ENCODE measurements at places on chromosomes 6 and 20. TPM values are rescaled to one million over a fixed set of nuclear protein-coding genes. Genes with fewer than 3 reads are reported as not detected.
A peak's percentile ranks its signal among the peaks of the same experiment; 100 is the strongest.

GRCh38 chr6:150490586-150490985 is 109.1 kb upstream of the PLEKHG1 start:
- DNase-seq: no peak

PRRT1 gene
- 0.35 TPM for total RNA-seq

- no peak for DNase-seq
These were observed 10.3 kb downstream of the C6orf62 start for GRCh38 chr6:24708612-24709011.

- no peak for DNase-seq
These were observed 7.7 kb upstream of the ISM1 start for GRCh38 chr20:13213335-13213734.

CFAP206 gene
- not detected for total RNA-seq

DNA sequence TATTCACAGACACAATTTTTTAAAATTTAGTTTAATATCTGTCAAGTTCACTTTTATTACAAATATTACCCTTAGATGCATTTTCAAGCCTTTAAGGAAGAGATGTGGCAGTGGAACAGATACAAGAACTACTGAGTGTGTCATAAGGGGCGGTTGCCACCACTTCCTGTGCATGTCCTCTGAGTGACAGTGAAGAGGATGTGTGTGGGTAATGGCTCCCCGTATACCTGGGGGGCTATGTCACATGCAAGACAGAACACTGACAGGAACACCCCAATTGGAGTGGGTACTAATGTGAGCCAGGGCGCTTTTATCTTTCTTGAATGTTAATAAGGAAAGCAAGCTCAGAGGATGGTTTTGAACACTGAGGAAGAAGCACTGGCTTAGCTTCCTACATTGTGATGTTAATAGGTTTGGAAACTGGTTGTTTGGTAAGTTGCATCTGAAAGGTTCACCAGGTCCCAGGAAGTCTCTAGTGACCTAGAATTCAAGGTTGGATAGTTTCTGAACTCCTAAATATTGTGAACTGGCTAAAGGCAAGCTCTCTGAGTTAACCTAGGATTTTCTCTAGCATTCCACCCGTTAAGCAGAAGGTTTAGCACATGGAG is 83.4 kb upstream of the ASF1A start:
- peak; percentile 88 for DNase-seq

DNA sequence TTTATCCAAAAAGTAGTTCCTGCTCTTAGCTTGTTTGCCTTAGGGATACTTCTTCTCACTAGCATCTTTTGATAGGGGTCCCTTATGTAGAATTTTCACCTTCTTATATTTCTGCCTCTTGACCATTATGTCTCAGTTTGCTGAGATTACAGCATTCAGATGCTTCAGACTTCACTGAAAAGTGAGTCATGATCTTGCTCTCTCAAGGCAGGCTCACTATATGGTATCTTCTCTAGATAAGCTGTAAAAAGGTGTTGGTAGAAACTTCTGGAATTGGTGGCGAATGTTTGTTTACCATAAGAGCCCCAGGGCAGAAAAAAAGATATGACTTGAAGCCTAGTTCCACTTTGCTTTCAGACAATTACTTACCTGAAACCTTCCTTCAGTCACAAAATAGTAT is 19.7 kb downstream of the GTPBP2 start:
- no peak for DNase-seq
